ENCODE measurements at places on chromosomes 2 and 18.

- peak; percentile 44 for DNase-seq
Measured at GRCh38 chr2:233912691-233913423, 4.3 kb upstream of the TRPM8 start.

- no peak for DNase-seq
Measured at GRCh38 chr2:37917281-37918228, 7.5 kb upstream of the RMDN2 start.

- no peak for DNase-seq
Measured at GRCh38 chr2:172993931-172994717, 81.5 kb upstream of the MAP3K20 start.

DNA sequence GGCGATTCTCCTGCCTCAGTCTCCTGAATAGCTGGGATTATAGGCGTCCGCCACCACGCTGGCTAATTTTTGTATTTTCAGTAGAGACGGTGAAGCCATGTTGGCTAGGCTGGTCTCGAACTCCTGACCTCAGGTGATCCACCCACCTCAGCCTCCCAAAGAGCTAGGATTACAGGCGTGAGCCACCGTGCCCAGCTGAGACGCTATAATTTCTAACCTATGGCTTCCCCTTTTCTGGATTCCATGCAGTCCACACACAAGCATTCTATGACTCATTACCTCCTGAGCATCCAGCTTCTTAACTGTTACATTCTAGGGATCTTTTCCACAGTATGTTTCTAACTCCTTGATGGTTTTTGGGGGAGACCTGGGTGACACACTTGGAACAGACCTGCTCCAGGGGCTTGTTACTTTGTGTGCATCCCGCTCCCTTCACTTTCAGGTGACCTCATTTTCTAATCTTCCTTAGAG is 11.8 kb upstream of the KCMF1 start:
- DNase-seq: no peak
